Ureter (tissue), 1 donor: ENCODE measurements at places on chromosomes 3 and 15. TPM values are rescaled to one million over a fixed set of nuclear protein-coding genes. Genes with fewer than 3 reads are reported as not detected.

DNA sequence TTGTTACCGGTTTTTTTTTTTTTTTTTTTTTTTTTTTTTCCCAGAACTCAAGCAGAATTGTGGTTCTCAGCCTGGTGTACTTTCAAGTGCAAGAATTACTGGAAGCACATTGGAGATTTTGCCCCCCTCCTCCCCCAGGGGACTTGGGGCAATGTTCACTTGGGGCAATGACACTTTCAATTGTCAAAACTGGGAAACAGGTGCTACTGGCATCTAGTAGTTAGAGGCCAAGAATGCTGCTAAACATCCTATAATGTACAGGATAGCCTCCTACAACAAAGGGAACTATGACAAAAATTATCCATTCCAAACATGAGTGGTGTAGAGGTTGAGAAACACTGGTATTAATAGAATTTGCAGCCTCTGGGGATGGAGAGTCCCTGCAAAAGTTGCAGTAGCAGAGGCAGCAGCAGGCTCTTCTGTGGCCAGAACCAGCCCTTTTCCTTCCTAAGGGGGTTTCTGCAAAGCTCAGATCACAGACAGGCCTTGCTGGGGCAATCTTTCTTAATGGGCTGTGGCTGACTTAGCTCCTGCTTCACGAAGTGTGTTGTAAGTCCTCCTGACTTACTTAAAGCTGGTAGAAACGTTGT is 144.3 kb upstream of the MRPS22 start:
- DNase-seq, result no peak

GRCh38 chr15:95603802-95604201 is 726.7 kb upstream of the NR2F2 start:
- no peak for DNase-seq

DNA sequence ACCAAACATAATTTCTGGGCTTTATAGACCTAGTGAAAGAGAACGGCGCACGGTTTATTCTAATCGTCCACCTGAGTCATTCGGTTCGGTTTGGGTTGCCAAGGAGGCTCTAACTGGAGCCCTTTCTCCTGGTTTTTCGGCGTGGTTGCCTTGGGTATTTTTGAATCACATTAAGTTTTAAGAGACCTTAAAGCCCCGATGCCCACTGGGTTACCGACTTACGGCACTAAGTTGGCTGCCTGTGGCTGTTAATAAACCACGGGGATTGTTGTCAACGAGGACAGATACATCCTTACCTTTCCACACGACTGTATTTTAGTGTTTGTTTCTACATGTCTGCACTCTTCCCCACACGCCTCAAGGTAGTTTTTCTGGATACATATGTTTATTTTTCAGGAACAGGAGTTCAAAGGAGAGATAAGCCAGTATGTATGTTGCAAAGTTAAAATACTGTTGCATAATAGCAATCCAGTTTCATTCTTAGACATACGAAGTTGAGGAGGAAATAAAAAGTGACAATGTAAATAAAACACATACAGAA is 1.2 kb upstream of the ANP32A start:
- no peak for DNase-seq

DNA sequence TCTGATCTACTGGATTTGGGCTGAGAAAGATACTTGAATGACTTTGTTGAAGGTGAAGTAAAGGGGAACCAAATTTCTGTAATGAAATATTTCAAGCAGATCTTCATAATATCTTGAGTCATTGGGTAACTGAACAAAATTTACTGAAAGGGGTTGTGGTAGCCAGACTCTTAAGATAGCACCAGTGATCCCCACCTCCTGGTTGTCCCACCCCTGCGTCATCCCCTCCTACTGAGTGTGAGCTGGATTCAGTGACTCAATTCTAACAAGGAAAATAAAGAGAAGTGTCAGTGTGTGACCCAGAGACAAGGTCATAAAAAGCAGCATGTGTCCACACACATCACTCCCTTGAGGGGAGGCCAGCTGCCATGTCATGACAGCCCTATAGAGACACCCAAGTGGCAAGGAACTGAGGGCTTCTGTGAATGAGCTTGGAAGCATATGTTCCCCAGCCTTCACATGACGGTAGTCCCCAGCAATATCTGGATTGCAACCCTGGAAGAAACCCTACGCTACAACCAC is 107.1 kb downstream of the MECOM start:
- no peak for DNase-seq

- no peak for DNase-seq
These were observed 102.0 kb upstream of the MYRIP start for GRCh38 chr3:39707314-39707909.

DNA sequence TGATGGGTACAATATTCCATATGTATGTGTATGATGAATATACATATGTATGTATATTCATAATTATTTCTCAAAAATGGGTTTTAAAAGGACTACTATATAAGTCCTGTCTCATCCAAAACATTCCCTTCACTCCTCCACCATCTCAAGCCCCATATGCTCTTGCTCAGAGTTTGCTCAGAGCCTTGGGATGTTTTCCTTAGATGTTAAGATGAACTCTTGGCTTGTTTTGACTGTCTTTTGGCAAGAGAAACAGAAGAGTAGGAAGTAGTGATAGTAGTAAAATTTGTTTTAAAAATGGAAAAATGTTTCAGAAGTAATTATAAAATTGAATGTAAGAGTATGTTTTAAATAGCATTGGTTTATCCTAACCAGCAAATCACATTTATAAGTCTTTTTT is 6.2 kb upstream of the EPHA3 start:
- no peak for DNase-seq

Gene SHC4
- 0.55 TPM for total RNA-seq

Gene SLC22A13
- 0.68 TPM for total RNA-seq

- DNase-seq, result no peak
These were observed 43.5 kb upstream of the UBE2E1 start for GRCh38 chr3:23762214-23762613.

Gene WDR6
- total RNA-seq, result 210 TPM

- no peak for DNase-seq
These were observed 168.8 kb upstream of the ALCAM start for GRCh38 chr3:105197863-105198262.

Gene MKRN3
- 1.1 TPM for total RNA-seq

DNA sequence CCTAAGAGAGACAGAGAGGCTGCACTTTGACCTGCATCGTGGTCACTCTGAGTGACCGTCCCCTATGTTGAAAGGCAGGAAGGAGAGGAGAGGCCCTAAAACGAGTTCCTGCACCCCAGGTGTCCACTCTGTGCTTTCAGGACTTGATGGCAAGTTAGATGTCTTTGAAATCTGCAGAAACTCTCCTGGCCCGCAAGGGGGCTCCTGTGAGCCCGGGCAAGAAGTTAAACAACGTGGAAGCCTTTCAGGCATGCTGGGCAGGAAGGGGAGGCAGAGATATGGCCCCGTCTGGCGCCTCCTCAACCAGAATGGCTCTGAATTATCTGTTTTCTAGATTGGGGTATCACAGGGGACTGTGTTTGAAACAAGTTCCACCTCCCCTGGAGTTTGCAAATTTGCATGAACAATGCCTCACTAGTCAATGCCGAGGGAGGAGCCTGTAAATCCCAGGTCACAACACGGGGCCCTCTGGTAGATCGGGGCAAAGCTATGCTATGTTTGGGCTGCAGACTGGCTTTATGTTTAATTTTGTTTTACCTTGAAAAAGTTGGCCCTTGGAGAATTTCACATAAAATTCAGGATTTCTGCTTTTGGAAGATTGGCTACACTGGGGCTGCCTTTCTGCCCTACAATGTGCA is 9.8 kb downstream of the CTXND1 start:
- DNase-seq, result no peak

Gene MEX3B
- 0.55 TPM for total RNA-seq

Gene PLA1A
- total RNA-seq, result 1.6 TPM

DNA sequence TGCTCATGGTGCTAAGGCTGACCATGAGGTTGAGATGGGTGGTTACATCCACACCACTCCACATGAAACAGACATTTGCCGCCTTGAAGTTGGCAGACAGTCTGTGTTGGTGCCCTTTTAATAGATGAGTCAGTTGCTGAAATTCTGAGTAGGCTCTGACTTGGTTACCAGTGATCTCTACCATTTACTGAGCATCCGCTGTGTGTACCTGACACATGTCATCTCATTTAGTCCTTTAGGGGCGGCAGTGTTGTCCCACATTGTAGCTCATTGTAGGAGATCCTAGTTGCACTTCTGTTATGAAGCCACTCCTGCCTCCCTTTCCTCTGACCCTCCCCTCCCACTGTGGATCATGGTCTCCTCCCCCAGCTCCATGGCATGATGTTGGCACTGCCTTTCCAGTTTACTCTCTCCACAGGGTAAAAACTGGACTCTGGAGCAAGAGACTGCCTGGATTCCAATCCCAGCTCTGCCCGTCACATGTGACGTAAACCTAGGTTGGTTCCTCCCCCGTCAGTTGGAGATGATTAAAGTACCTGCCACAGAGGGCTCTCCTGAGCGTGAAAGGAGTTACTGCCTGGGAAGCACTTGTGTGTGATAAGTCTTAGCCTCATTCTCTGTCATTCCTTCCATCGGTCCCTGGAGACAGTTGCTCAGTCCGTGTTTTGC is 21.6 kb downstream of the SLCO3A1 start:
- no peak for DNase-seq

- DNase-seq, result no peak
These were observed 51.7 kb downstream of the CASR start for GRCh38 chr3:122235147-122235546.

DNA sequence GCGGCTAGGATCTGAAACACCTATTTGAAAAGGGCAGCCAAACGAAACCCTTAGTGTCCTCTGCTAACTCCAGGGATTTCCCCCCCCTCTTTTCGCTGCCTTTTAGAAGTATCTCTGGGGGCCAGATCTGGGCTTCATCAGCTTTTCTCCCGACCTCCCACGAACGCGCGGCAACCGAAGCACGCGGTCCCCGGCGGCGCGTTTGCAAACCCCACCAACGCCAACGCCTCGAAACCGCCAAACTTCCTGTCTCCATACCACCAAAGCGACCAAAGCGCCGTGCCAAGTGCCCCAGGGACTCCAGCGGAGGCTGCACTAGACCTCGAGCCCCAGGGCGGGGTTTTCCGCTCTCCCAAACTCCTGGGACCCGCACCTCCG is 155.8 kb upstream of the FRMD4B start:
- no peak for DNase-seq

DNA sequence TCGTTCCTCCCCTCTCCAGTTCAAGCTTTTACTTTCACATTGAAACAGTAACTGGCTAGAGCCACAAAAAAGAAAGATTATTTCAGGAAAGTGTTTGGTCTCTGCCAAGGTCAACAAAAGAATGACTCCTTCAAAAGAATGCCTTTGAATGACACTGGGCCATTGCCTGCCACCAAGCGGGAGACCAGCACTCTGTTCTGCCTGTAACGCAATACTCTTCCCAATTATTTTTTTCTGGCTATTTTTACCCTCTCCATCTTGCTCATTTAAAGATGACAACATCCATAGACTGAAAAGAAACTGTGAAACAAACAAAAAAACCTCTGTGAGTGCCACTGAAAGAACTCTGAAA is 37.3 kb downstream of the EHHADH start:
- no peak for DNase-seq

DNA sequence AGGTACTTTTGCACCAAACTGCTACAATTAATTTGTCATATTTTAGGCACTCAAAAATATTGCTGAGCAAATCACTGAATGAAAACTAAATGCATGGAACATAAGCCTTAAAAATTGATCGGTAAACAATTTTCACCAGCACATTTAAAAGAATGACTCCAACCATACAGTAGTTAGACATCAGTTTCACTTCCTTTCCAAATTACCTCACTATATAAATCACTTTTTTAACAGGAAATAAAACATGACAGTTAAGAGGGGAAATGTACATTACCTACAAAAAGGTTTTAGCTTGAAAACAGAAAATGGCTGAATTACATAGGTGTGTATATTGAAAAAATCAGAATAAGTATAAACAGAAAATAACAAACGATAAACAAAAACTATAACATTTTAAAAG is 108.4 kb downstream of the SERPINI1 start:
- no peak for DNase-seq

GRCh38 chr3:194518652-194519051 is 31.9 kb upstream of the ATP13A3 start:
- DNase-seq, result no peak

DNA sequence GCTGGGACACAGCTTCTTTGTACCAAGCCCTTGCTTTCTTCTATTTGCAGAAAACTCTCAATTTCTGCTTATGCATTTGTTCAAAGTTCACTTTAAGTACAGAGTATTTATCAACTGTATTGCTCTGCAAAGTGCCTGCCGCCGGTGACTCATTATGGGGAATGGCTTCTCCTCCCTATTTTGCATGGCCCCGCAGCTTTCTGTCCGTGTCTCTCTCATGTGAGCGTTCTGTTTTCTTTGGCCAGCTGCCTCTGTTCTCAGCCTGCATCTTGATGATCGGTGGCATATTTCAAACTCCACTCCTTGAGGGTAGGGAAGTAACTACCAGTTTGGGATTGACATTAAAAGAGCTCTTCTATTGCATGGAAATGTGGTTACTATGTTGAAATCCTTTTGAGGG is 28.6 kb upstream of the ST8SIA2 start:
- no peak for DNase-seq

Gene TIGIT
- 0.78 TPM for total RNA-seq

DNA sequence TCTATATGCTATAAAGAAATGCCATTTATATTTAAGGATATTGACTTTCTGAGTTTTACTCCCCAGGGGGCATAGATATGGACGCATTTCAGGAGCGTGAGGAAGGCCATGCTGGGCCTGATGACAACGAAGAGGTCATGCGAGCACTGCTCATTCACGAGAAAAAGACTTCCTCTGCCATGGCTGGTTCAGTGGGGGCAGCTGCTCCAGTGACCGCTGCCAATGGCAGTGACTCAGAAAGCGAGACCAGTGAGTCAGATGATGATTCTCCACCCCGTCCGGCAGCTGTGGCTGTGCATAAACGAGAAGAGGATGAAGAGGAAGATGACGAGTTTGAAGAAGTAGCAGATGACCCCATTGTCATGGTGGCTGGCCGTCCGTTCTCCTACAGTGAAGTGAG is 38.4 kb downstream of the GTF2E1 start:
- no peak for DNase-seq

DNA sequence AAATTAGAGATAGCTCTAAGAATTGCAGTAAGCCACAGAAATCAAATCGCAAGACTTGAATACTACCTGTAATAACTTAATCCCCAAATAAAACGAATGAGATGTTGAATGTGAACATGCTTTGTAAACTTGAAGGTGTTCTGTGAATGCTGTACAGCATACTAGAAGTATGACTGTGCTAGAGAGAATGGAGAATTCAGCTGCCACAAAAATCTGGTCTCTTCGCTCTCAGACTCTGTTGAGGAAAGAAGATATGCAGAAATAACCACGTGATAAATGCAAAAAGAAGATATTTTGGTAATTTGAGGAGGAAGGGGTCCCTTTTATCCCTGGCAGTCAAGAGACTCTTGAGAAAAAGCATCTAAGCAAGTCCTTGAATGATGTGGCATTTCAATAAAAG is 37.3 kb downstream of the ZBTB38 start:
- no peak for DNase-seq

DNA sequence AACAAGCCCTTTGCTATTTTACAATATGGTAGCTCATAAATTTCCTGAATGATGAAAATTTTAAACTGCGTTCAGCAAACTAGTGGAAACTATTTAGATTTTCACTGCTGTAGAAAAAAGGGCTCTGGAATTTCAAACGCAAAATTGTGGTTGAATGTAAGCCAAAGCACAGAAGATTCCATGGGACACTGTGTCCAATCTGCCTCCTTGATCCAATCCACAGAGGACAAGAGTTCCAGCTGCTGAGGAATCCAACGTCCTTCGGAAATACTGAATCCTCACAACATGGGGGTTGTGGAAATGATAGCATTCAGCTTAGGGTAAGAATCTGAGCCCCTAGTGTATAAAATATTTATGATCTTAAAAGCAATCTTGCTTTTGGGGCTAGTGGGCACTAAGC is 161.0 kb downstream of the PLD1 start:
- DNase-seq, result no peak

GRCh38 chr3:101203411-101203810 is 117.0 kb downstream of the IMPG2 start:
- DNase-seq, result no peak

GRCh38 chr3:188573956-188574355 is 420.0 kb downstream of the LPP start:
- DNase-seq, result no peak
